CD4-positive, alpha-beta T cell treated with Interleukin-2 at 100 ng/mL for 4 hours (primary cell): ENCODE measurements at places on chromosomes 4 and X.

- no peak for DNase-seq
Measured at GRCh38 chr4:112253382-112254000, 21.9 kb downstream of the AP1AR start.

- DNase-seq, result no peak
Measured at GRCh38 chr4:150127757-150128156, 49.5 kb downstream of the DCLK2 start.

DNA sequence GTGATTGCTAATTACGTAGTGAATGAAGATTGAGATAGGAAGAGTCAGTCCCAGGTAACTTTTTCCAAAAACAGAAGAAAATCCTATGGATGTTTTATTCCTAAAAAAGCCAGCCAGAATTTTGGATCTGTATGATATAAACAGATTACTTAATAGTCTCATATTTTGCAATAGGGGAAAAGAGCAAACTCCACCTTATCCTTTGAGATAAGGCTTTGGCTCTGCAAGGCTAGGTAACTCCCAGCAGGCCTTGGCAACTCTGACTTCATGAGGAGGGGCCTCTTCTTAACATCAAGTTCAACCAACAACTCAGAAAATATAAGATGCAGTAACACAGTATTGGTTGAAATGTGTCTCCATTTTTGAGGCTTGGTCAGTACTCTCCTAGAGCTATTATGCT is 98.7 kb upstream of the SLC4A4 start:
- DNase-seq, result no peak

GRCh38 chr4:153227469-153228075 is 23.3 kb downstream of the TRIM2 start:
- no peak for DNase-seq

DNA sequence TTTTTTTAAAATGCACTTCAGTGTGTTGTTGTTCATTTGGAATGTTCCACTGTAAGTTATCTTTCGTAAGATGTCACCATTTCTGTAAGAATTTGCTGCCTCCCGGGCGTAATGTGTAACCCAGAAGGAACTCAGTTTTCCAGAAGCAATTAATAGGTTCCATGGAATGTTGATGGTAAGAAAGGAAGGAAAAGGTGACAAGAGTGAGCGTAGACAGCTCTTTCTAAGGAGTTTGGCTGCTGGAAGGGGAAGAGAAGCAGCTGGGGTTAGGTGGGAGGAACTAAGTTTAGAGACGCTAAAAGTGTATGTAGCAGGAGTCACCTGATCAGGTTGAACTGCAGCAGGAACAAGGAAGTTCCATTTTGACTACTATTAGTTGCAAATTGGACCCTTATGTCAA is 35.9 kb downstream of the PNMA5 start:
- DNase-seq, result no peak

DNA sequence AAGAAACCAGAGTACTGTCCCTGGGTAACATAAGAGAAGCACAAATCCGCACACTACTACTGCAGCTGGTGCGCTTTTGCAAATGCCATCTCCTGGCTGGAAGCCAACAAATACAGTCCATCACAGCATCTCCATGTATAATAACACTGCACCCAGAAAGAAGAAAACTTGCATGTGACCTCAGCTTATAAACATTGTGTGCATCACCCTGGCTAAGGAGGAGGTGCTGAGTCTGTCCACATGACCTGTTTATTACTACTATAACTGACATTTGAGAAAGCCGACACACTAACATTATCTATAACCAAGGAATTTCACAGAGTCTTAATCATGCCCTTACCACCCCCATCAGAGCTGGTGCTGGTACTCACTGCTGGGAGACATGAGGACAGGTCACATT is 516.8 kb downstream of the CFAP47 start:
- DNase-seq, result no peak

- no peak for DNase-seq
Measured at GRCh38 chr4:87886083-87886482, 53.3 kb downstream of the MEPE start.

DNA sequence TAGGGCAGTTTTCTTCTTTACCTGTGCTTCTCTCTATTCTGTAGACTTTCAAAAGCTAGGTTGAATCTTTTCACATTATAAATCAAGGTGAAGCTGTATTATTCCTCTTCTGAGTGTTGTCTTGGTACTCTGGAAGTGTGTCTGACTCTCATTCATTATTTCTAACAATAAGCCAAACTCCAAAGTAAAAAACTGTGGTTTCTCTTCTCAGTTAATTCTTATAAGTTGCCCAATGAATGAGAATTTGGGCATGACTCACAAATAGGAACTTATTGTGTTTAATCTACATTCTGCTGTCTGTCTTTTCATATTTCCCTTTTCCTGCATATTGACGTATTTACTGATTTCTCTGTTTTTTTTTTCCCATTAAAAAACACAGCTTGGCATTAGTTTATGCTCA is 714.5 kb downstream of the CCSER1 start:
- DNase-seq, result no peak

DNA sequence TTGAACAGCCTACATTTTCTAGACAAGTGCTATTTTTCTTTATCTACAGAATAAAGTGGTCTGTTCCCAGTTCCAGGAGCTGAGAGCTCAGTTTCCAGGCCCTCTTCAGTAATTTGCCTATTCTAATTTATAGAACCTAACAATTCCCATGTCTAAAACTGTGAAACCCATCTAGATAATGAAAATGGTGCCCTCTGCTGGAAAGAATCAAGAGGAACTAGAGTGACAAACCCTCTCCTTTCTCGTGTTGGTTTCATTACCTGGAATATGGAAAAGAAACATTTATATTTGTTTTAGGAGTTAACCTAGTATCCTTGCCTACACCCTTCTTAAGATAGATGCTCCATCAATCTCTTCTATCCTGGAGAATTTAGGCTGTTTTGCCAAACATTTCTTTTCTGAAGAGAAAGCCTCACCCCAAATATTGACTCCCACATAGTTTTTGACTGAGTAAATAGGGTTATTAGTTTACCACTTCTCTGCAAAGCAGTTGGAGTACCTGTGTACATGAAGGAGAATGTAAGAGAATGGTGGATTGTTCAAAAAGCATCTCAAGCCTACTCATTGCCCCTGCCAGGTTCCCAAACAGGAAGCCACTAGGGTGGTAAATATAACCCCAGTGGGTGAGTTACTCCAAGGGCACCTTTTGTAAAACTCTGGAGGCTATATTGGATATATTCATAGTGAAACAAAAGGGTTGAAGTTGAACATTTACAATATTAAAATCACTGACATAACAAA is 121.6 kb downstream of the RASL11B start:
- peak; percentile 58 for DNase-seq

DNA sequence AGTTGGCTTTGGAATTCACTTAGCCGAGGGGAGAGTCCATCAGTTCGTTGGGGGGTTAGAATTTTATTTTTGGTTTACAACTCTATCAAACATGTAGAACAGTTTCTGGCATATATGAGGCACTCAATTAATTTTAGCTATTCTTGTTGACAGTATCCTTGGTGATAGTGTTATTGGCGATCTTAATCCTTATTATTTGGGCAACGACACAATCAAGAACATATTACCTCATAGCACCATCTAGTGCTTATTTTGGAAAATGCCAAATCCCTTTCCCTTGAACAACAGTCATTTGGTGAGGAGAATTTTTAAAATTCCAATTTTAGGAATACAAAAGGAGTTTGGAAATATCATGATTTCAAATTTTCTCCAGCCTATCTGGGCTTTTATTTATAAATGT is 17.9 kb upstream of the PGRMC1 start:
- no peak for DNase-seq
